ENCODE measurements at places on chromosomes 7 and 10.

- no peak for DNase-seq
Observed at GRCh38 chr7:20218279-20218678, 1.1 kb upstream of the MACC1 start.

DNA sequence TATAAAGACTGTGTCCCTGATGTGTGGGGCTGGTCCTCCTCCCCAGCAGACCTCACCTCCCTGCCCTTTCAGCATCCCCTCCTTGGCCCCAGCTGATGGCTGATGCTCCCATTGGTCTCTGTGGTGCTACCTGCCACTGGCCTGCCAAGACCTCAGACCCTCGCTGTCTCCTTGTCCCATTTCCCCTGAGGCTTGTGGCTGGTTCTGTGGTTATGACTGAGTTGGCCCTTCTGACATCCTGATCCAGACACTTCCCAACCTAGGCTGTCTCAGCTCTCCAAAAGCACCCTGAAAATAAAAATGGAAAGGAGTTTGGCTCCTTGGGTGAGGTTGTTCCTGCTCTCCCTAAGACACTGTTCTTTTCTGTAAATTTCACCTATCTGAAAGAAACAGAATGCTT is 214.2 kb downstream of the RPS24 start:
- no peak for DNase-seq

GRCh38 chr7:148664324-148664723 is 34.4 kb upstream of the CUL1 start:
- DNase-seq = no peak

DNA sequence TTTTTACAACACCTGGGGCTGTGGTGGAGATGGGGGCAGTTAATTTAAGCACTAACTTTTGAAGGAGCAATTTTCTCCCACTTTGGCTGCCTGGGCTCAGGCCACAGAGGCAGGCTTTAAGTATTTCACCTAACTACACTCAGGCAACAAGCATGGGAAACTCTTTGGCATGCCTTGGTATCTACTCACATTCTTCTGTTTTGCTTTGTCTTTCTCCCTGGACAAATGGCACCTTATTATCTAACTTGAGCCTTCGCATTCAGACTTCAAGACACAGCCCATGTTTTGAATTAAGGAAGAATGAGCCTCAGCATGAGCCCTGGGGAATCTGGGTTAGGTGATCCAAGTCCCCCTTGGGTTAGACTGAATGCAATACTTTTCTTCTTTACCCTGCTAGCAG is 31.8 kb upstream of the BMPER start:
- DNase-seq = no peak

GRCh38 chr10:48404646-48405045 is 98.2 kb downstream of the MAPK8 start:
- no peak for DNase-seq

GRCh38 chr10:56222237-56222636 is 138.8 kb downstream of the ZWINT start:
- no peak for DNase-seq

DNA sequence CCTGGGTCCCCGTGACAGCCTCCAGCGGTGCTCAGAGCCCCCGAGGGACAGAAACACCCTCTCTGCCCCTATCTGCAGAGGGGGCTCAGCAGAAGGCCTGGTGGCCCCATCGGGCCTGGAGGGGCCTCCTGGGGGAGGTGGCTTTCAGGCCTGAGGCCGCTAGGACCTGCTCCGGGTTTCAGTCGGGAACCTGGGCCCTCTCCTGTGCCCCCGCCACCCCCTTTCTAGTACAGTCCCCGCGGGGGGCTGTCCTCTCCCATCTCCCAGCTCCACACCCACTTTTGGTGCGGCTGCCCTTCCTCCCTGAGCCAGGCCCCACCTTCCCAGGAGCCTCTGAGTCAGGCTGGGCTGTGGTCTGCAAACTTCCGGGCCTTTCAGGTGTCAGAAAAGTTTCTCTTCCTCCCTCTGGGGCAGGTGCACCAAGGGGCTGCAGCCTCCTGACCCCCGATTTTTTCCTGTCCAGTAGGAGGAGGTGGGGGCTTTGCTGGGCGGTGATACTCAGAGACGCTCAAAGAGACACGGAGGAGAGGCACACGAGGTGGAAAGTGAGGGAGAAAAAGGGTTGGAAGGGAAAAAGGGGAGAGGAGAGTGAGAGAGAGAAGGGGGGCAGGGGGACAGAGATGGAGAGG is 692 bp downstream of the CARD11 start:
- no peak for DNase-seq

GRCh38 chr10:31288001-31288400 is 31.0 kb upstream of the ZEB1 start:
- no peak for DNase-seq

DNA sequence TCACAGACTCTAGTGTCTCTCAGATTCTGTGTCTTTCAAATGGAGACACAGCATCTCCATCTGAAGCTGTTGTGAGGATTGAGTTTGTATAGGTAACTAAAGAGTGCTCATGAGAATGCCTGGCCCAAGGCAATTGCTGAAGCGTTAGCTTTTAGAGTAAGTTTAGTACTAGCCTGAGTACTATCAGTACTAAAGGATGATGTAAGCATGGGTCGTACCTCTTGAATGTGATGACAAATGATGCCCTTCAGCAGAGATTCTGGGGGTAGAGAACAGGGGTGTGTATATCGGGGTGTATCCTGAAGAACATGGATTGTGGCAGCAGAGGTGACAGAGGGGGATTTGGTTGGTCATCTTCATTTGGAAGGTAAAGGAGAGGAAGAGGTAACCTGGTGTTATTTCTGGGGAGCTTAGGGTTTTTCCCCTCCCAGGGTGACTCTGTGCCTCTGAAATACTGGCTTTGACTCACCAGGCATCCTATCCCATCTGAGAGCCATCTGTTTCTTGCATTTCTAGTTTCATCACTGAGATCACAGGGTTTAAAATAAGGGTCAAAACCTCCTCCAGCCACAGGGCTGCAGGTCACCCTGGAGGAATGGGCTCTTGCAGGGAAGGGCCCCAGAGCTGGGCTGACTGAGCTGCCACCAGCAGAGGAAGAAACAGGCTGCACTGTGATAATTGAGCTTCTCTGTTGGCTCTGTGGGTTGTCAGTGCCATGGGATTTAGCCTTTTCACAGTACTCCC is 756.0 kb downstream of the KCNMA1 start:
- no peak for DNase-seq

- DNase-seq = no peak
Observed at GRCh38 chr10:36425131-36425797, 700.1 kb upstream of the ANKRD30A start.

- DNase-seq = no peak
Observed at GRCh38 chr10:80168679-80169380, 36.3 kb downstream of the PLAC9 start.

GRCh38 chr10:34373211-34373610 is 441.9 kb downstream of the PARD3 start:
- DNase-seq = no peak

DNA sequence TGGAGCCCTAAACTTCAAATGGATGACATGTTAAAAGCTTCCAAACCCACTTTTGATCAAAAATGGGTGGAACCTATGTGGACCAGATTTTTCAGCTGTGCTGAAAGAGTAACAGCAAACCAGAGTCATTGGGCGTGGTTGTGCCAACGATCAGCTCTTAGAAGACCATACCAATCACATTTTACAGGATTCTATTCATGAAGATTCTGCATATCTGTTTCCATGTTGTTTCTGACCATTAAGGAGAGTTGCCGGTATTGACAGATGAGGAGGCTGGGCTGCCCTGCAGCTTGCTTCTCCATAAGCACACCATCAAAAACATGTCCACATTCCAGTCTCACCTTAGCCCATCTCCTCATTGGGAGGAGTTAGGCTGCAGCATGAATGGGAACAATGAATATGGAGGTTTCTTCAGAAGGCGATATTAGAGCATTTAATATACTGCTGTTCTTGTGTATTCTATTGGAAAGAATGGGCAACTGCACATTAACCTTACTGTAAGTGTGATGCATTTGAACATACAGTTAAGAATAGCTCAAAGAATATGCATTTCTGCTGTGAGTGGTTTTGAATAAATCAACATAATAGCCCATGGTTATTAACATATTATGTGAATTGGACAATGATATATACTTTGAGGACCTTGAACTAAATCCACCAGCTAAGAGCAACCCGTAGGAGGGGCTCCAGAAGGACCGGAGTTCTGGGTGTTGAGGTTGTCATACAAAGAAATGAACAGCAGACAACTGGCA is 116.7 kb downstream of the TCF7L2 start:
- no peak for DNase-seq

DNA sequence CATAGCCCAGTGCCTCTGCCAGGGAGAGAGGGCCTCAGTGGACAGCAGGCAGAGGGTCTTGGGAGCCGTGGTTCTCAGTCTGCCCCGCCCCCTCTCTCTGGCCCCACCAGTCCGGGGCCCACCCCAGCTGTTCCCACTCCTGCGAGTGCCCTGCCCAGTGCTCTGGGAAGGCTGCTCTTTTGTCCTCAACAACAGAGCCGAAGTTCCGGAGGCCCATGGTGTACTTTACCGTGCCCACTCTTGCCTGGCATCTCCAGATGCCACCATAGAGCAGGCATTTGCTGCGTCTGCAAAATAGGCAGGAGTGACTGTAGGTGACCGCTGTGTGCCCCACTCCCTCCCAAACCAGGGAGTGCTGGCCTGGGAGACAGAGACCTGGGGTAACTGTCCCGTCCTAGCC is 29.3 kb upstream of the PCBD1 start:
- no peak for DNase-seq

DNA sequence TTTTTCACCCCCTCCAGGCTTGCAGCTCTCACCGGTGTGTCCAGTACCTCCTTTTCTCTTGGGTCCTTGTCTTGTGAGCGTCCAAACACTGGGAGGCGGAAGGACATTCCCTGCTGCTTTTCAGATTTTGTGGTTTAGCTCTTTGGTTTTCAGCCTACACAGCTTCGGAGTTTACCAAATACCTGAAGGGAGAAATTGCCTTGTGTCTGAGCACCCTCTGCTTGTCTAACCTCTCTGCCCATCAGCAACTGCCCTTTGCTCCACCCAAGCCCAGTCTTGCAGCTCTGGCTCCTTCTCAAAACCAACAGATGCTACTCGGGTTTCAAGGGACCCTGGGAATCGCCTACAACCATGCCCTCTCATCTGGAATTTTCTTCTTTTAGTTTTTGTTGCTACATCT is 519.1 kb upstream of the IGFBP3 start:
- DNase-seq = no peak

DNA sequence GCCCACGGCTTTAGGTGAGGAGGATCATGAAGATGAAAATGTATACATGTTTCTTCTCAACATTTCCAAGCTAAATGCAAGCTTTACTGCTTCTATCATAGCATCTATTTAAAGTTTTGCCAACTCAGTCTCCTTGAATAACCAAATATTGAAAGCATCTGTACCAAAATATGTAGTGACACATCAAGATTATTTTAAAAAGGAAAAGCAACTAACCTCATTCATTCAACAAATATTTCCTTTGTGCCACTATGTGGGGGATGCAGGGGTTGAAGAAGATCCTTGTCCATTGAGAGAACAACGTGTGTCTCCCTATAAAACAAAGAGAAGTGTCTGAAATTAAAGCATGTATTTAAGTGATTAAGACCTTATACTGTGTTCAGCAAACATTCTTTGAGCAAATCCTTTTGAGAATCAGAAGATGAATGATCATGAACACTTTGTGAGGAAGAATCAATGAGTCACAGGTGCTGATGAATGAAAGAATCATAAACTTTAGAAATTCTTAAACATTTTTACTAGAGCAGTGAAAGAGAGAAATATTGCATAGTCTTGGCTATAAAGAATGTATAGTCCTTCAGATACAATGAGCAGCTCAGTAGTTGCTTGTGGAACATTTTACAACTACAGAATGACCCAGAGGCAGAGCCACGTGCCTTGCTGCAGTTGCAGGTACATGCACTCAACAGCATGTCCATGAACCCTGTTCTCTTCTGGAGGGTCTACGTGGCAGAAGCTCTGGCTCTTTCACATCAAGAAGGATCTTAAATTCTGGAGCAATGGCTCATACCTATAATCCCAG is 13.9 kb downstream of the TAS2R60 start:
- no peak for DNase-seq

DNA sequence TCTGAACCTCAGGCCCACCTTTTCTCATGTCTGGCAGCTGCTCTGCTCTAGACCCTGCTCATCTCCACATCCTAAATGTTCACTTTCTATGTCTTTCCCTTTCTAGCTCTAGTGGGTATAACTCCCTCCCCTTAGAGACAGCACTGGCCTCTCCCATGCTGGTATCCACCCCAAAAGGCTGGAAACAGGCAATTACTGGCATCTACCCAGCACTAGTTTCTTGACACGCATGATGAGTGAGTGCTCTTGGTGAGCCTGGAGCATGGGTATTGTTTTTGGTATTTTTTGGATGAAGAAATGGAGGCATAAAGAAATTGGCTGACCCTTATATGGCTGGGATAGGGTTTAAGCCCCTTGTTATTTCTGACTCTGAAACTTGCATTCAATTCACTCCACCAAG is 156.0 kb downstream of the EGFR start:
- DNase-seq = no peak

GRCh38 chr7:4665661-4666060 is 16.4 kb upstream of the FOXK1 start:
- no peak for DNase-seq

GRCh38 chr10:43209074-43209455 is 57.8 kb downstream of the RASGEF1A start:
- DNase-seq = no peak

DNA sequence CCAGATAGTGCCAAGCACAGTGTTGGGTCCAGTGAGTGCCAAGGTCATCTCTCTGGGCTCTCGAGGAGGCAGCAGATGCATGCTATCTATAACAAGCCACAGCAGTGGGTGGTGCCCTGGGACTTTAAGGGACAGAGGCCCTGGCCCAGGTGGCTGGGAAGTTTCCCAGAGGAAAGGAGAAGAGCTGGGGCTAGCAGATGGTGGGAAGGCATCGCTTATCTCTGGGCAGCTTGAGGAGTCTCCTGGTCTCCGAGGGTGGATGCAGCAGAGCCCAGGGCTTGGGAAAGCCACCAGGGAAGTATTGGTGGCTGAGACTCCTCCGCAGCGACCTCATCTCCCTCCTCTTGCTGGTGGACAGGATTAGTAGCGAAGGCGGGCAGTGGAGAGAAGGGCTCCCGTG is 63.4 kb upstream of the LRRC4 start:
- DNase-seq = no peak

Measured in vagina (tissue), 2 donors.